ENCODE measurements at places on chromosomes 7 and 10. TPM values are rescaled to one million over a fixed set of nuclear protein-coding genes. Genes with fewer than 3 reads are reported as not detected.
A peak's percentile ranks its signal among the peaks of the same experiment; 100 is the strongest.

CYP26A1 gene
- total RNA-seq = not detected

GRCh38 chr7:74058486-74058885, 25.1 kb upstream of the LIMK1 start:
- DNase-seq = no peak

GRCh38 chr7:118902600-118902999, 678.1 kb downstream of the ANKRD7 start:
- no peak for DNase-seq

GRCh38 chr10:97279121-97279815, 13.2 kb downstream of the ARHGAP19 start:
- DNase-seq = no peak

GRCh38 chr7:34043461-34044305, 138.3 kb downstream of the BMPER start:
- no peak for DNase-seq

GRCh38 chr7:73572767-73573186, 5.6 kb downstream of the TBL2 start:
- no peak for DNase-seq

DNA sequence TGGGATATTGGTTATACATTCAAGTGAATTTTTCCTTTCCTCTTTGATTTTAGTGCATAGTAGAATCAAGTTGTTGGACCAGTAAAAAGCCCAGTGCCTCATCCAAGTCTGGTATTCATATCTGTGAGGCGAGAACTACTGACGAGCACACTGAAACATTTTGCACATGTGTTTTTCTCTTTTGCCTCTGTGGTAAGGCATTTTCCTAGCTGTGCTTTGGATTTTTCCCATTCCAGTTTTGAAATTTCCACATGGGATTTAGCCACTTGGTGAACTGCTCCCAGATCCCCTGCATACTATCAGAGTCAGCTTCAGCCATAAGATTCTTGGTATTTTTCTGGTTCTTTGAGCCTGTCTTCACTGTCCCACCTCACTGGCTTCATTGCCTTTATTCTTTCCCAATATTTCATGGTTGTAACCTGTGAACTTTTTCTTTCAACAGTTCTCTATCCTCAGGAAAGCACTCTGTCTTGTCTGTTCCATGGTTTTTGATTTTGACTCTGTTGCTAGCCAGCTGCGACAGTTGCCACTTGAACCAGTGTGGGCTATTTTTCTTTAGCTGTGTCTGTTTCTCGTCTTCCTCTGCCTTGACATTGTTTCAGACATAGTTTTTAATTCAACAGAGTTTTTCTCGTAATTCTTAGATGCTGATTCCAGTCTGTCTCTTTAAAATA, 239.0 kb downstream of the REEP3 start:
- DNase-seq = no peak

DNA sequence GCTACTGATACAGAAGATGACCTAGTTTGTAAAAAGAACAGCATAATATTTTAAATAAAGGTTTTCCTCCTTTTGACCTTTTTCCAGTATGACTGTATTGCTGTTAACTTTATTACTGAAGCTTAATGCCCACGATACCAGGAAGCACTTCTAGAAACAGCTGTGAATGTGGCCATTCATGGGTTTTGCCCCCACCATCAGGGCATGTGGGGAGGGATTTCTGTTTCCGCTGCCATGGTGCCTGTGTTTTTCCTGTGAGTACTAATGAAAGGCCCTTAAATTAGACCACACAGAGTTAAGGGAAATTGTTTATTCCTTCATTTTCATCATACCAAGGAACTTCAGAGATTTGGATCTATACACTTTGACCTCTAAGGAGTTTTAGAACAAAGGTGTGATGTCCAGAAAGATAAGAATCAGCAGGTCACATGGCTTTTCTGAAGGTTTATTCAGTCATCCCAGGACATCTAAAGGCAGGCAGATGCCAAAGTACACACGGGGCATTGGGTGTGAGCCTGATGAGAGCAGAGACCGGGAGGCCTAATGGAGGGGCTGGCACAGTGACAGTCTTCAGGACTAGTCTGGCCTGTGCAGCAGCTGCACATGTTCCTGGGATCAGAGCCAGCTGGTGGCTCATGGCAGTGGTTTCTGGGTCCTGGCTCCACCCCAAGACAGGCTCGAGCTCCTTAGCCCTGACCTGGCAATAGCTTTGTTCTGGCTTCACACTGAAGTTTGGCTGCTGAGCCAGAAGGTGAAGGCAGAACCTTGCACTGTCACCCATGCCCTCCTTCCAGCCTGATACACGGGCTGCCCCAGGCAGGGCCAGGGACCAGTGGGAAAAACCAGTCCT, 190.9 kb downstream of the REEP3 start:
- peak; percentile 88 for DNase-seq

FEZF1 gene
- total RNA-seq = not detected

- no peak for DNase-seq
Measured at GRCh38 chr10:121326905-121327304, 271.3 kb downstream of the FGFR2 start.

CALHM1 gene
- total RNA-seq = not detected

DNA sequence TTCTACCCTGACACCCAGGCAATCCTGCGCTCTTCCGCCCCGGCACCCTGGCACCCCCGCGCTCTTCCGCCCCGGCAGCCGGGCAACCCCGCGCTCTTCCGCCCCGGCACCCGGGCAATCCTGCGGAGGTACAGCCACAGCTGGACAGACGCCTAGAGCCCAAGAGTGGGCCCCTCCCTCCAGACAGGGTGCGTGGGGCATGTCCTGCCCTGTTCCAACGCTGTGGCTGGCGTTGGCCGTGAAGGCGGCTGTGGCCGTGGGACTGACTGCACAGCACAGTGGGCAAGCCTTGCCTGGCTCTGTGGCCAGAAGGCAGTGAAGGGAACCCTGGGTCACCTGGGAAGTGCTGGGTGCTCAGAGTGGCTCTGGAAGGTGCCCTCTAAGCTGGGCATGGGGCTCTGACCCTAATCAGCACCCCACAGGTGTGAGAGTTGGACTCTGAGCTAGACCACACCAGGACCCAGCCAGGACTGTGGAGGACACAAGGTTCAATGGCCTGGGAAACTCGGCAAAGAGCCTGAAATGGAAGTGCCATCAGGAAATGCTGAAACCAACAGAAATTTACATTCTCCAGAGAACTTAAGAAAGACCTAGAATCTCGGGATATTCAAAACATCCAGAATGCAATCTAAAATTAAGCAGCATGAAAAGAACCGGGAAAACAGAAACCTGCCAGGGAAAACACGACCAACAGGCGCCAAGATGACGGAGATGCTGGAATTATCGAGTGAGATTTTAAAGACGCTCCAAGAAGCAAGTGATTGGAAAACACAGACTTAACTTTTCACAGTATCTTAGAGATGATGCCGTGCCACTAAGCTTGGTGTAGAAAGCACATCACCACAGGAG, 253.6 kb downstream of the ELFN1 start:
- no peak for DNase-seq

GRCh38 chr10:22625516-22626290, 88.7 kb downstream of the PIP4K2A start:
- DNase-seq = no peak

Data from sciatic nerve (tissue), 2 donors.